Activated naive CD8-positive, alpha-beta T cell treated with anti-CD3 and anti-CD28 coated beads for 36 hours (primary cell): ENCODE measurements at places on chromosomes 1 and 21.

- no peak for DNase-seq
Observed at GRCh38 chr1:55893155-55893554, 678.0 kb upstream of the USP24 start.

GRCh38 chr1:51070640-51071039 is 31.4 kb upstream of the C1orf185 start:
- no peak for DNase-seq

GRCh38 chr1:196684476-196684875 is 32.6 kb downstream of the CFH start:
- no peak for DNase-seq

DNA sequence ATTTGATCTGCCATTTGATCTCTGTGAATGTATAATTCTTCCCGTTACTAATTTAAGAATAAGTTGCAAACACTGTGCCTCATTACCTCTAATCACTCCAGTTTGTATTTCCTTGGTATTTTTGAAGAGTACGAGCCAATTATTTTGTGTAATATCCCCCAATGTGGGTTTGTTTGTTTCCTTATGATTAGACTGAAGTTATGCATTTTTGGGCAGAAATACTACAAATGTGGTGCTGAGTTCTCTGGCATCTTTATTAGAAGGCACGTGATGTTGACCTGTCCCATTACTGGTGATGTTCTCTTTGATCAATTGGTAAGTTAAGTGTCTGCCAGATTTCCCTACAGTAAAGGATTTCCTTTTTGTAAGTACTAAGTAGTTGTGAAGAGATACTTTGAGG is 10.3 kb downstream of the MIXL1 start:
- DNase-seq: no peak

GRCh38 chr1:227789084-227790033 is 26.1 kb upstream of the PRSS38 start:
- no peak for DNase-seq

GRCh38 chr1:184649451-184649888 is 105.2 kb downstream of the EDEM3 start:
- DNase-seq: no peak

DNA sequence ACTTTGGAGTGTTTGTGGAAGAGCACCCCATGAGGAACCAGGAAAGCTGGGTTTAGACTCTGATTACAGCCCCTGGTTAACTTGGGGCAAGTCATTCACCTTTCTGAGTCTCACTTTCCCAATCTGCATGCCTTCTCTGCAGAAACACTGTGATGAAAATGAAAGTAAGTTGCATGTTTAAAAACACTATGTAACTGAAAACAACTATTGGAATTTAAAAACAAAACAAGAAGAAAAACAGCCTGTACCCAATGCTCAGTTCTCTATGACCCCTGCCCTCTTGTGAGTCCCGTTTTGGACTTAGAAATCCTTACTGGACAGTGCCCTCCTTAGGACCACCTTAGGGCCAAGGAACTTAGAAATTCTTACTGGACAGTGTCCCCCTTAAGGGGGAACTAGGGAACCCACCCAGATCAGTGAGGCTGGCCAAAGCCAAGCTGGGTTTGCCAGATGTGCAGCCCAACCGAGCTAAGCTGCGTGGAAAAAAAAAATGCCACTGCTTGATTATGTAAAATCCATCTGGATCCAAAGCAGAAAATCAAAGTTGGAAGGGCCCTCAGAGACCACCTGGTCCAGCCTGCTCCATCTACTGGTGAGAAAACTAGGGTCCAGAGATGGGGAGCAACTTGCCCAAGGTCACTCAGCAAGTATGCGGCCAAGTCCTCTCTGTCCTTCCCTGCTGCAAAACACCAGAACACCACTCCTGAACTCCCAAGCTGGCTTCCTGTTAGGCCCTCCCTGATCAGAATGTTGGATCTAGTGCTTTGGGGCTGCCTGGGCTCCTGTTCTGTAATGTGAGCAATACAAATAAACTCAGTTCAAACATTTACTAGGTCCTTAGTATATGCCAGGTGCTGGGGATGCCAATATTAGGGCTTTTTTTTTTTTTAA is 77.7 kb downstream of the MRPL37 start:
- no peak for DNase-seq

- no peak for DNase-seq
Observed at GRCh38 chr1:53616927-53617326, 122.0 kb downstream of the GLIS1 start.

DNA sequence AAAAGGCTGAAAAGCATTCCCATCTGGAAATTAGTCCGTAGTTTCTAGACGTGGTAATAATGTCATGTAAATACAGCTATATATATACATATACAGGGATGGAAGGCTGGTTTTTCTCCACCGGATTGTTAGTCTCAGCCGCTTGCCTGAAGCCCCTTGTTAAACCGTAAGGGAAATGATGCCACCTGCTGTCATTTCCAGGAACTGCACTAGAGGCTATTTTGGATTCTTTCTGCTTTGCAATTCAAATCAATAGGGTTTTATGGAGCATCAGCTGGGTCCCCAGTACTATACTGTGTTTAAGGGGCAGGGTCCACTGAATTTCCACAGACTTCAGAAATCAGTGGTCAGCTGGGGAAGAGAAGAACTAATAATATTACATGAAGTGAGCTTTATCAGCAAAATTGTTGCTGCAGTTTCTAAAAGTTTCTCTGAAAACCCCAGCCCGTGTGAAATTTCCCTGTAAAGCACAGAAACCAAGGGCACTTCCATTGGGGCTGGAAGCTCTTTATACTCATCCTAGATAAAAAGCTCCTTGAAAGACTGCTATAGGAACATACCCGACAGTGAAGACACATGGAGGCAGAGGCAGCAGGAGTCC is 33.8 kb upstream of the MPZL1 start:
- peak; percentile 67 for DNase-seq

DNA sequence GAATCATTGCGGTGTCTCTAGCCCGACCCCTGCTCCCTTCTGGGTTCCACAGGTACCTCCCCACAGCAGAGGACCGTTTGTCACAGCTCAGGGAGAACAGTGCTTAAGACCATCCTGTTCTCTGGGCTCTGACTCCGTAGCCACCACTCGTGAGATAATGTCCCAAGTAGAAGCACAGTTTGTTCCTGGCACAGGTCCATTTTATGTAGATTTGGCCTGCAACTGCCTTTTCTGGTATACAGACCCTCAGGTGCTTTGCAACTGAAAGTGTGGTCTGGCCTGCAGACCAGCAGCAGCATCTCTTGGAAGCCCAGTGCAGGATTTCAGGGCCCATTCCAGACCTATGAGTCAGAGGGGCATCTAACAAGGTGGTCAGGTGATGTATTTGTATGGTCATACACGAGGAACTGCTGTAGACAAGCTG is 28.4 kb upstream of the TMEM125 start:
- DNase-seq: no peak

GRCh38 chr1:209647156-209647555 is 5.1 kb downstream of the LAMB3 start:
- no peak for DNase-seq
